ENCODE measurements at places on chromosomes 2 and 18.

DNA sequence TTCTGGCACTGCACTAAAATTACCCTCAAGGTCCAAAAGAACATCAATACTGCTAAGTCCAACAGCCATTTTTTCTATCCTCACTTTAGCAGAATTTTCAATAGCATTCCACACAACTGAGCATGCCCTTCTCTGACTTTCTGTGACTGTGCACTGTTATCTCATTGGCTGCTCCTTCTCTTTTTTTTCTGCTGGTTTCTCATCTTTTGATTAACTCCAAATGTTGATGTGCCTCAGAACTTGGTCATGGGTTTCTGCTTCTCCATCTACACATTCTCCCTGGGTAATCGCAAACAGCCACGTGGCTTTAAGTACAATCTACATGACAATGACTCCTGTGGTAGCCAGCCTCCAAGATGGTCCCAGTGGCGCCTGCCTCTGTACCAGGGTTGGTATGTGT lies 75.0 kb upstream of the CD226 start:
- no peak for DNase-seq

- DNase-seq = no peak
Measured at GRCh38 chr2:152552888-152553287, 164.4 kb downstream of the PRPF40A start.

- no peak for DNase-seq
Measured at GRCh38 chr2:219969508-219969907, 342.1 kb downstream of the SLC4A3 start.

GRCh38 chr2:38508311-38509039 lies 94.3 kb downstream of the HNRNPLL start:
- DNase-seq = peak; percentile 94

GRCh38 chr2:200396781-200397242 lies 90.3 kb downstream of the SPATS2L start:
- DNase-seq = no peak

- peak; percentile 86 for DNase-seq
Measured at GRCh38 chr2:68319398-68320117, at the start of gene CNRIP1. TSS of gene CNRIP1 (minus strand) at chr2:68319949. CDS start at chr2:68319400, 549 bp downstream.

DNA sequence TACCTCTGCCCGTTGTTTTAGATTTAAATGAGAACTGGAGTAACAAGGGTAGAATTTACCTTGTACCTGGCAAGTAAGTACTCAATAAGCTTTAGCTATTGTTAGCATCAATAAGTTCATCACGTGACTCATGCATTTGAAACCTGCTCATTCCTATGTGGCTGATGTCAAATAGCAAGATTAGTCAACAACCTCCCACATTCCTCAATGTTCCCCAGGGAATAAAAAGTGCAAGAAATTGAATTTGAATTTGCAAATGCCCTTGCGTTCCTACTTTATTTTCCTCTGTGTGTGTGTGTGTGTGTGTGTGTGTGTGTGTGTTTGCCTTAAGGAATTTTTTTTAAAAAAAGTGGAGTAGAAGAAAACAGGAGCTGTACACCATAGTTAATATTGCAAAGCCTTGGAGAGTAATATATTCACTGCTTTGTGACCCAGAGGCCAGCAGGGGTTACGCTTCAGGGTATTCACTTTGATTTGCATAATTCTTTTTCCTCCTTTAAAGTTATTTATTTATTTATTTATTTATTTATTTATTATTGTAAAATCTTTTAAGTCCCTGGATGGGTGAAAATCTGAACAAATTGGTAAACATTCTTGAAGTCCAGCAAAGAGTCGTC lies 43.9 kb upstream of the DNAH7 start:
- no peak for DNase-seq

- no peak for DNase-seq
Measured at GRCh38 chr2:186559848-186560247, 30.0 kb upstream of the ITGAV start.

DNA sequence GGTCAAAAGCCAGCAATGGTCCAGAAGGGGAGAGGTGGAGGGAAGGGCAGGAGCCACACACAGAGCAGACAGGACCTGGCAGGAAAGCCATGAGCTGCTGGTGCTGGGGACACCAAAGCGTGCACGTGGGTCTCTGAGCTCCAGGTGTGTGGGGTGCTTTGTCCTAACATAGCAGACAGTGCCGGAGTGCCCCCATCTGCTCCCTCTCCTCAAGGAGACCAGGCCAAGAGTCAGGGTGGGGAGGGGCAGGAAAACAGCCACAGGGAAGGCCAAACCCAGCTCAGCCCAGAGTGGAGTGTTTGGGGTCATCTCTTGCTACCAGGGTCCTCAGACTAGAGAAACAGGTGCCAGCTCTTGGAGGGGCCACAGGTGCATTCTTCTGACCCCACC lies 4.2 kb upstream of the GPC1 start:
- peak; percentile 64 for DNase-seq

GRCh38 chr18:63888470-63889190 lies 1.1 kb downstream of the SERPINB2 start:
- peak; percentile 69 for DNase-seq

DNA sequence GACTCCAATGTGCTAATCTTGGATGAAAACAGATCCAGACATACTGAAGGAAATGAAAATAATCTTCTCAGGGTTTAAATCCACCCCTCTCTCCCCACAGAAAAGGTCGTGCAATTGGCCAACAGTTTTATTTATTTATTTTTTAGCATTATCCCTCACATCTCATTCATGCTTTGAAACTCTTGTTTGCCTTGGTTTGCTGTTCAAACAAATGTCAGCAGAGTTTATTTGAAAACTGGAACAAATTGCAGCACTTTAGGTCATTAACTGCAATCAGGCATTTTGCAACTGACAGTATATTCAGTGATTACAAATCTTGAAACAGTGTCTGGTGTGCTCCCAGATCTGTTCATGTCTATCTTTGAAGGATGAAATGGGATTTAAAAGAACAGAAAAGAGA lies 220.6 kb downstream of the SLC4A10 start:
- no peak for DNase-seq

DNA sequence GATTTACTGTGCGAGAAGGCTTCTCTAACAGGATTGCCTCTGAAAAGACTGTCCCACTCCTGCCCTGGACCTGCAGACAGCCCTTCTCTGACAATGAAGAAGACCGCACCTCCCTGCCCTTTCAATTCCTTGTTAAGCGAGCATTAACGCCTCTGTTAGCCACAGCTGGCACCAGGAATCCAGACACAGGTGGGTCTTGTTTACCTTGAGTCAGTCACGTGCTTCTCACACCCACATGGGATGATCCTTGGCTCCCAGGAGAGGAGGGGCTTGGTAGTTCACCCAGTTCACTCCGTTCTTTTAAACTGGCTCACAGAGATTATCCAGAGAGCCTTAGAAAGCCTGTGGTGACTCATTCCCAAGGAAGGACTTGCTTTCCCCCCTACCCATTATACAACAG lies 410.5 kb upstream of the MEIS1 start:
- no peak for DNase-seq
